ENCODE measurements at places on chromosomes 4 and X. TPM values are rescaled to one million over a fixed set of nuclear protein-coding genes. Genes with fewer than 3 reads are reported as not detected.

SASH3 gene
- total RNA-seq, result 4.2 TPM

DNA sequence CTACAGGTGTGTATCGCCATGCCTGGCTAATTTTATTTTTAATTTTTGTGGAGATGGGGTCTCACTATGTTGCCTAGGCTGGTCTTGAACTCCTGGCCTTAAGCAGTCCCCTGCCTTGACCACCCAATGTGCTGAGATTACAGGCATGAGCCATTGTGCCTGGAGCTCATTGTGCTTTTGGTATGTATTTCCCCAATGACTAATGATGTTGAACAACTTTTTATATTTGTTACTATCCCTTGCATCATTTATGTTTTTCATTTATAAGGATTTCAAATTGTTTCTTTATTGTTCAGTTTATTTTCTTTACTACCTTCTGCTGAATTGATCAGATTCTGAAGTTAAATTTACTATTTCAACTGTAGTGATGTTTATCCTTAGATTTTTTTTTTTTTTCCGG lies 199.7 kb downstream of the CEP135 start:
- peak; percentile 4 for DNase-seq

ETDB gene
- not detected for total RNA-seq

- no peak for DNase-seq
Measured at GRCh38 chr4:94135701-94136100, 72.0 kb upstream of the SMARCAD1 start.

HEPH gene
- 84.9 TPM for total RNA-seq

GRCh38 chr4:45346816-45347435 lies 620.6 kb upstream of the GNPDA2 start:
- DNase-seq, result no peak

GRCh38 chr4:114072781-114073180 lies 93.3 kb upstream of the ARSJ start:
- DNase-seq, result no peak

KIAA1210 gene
- not detected for total RNA-seq

DNA sequence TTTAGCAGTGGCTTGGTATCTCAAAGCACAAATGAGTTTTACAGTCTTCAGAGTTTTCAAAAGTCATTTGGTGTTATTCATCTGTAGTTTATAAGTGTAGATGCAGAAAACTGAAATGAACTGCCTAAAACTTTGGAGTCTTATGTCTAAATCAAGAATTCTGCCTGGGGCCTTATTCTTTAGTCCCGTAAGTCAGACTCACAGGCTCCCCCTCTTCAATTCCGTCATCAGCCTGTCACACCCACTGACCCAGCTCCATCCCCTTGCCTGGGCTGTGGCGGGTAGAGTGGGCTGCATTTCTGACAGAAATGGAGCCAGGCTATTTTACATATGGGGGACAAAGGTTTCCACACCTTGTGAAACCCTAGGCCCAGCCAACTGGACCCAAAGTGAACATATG lies 44.3 kb downstream of the TSPAN5 start:
- no peak for DNase-seq

DNA sequence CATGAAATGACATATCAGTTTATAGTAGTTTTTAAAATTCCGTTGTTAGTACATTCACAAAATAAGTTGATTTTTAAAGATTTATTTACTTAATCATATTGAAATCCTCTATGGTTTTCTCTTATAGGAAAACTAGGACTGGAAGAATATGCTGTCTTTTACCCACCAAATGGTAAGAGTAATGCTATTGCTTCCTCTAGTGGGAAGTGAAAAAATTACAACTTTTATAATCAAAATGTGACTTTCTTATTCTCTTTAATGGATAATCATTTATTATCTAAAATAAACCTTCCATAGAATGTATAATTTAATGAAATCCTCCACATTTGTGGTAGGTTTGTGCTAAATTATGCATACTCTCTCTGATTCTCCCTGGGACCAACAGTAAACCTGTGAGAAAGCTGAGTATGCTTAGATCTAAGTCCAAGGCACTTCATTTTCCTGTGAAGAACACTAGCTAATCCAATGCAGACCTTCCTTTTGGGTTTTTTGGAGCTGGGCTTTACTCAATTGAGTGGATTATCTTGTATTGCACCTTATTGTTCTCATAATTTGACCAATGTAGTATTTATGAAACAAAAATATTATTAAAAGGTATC lies 136.2 kb downstream of the TBC1D19 start:
- no peak for DNase-seq

SPIN2A gene
- total RNA-seq, result 0.17 TPM

GRCh38 chr4:118265312-118266144 lies 87.3 kb downstream of the PRSS12 start:
- DNase-seq, result no peak

DNA sequence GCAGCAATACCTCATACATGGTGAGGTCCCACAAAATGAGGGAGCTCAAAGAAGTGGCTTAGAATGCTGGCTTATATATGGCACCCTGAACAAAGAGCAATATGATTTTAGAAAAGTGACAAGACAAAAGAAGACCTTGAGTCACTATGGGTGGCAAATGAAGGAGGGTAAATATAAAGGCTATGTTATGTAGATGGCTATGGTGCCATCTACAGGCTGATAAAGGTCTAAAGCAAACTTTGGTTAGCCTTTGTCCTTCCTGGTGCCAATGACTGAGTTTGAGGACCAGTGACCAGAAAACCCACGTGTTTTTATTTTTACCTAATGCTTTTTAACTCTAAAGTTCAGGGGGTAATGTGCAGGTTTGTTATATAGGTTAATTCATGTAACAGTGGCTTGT lies 151.8 kb downstream of the CCNG2 start:
- no peak for DNase-seq

- DNase-seq, result no peak
Measured at GRCh38 chr4:14428125-14428524, 574.2 kb upstream of the CPEB2 start.

MAGEB2 gene
- not detected for total RNA-seq

ZAR1 gene
- not detected for total RNA-seq

DNA sequence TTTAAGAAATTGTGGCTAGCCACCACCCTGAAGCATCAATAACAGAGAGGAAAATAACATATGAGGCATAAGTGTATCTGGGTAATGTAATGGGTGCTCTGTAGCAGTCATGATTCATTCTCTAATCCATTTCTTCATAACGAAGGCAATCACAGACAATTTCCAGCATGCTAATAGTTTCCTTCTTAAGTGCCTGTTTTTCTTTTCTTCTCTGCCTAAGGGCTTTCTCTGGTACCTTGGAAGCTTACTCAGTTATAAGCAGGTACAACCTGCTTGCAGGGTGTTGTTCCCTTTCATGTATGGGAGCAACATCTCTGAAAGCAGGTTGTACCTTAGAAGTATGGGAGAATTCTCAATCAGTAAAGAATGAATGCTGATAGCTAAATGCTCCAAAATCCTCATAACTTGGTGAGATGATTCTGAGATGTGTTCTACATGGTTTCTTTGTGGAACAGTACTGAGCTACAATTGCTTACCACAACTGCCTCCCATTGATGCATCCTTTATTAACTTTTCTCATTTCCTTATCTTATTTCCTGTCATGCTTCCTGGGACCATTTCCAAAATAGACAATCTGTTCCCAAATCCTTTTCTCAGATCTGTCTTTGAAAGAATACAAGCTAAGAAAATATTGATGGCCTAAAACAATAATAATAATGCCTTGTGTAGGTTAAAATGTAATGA lies 247.6 kb downstream of the PAPSS1 start:
- no peak for DNase-seq

DNA sequence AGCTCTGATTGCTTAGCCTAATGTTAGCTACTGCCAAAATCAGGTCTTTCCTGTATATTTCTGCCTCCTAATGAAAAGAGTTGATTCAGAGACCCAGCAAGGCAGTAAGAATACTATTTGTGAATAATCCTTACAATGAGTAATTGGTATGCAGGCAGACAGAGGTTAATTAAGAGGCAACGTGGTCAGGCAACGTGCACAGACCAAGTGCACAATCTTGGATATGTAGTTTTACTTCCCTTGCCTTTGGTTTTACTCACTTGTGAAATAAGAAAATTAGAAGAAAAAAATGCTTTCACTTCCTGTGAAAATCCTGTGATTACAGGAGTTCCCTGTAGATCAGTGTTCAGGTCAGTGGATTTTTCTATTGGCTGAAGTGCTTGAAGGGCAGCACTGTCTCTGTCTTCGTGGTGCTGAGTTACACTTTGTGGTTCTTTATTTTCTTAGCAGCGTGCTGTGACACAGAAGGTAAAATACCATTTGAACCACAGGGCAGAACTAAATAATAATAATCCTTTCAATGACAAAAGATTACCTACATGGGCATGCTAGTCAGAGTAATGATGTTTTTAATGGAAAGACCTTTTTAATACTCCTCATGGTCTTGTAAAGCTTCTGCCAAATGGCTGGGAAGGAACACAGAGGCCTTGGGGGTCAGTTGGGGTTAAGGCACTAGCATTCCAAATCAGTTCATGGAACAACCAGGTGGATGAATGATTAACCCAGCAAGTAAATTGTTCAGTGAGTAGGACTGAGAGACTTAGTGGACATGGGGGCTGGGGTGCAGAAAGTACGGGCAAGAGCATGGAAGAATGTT lies 430.9 kb downstream of the MAPK10 start:
- DNase-seq, result no peak

RASL11B gene
- total RNA-seq, result 0.83 TPM

GRCh38 chrX:56813318-56813837 lies 84.3 kb downstream of the NBDY start:
- DNase-seq, result no peak

- no peak for DNase-seq
Measured at GRCh38 chrX:153600032-153600373, 1.1 kb upstream of the CCNQ start.

HSD17B13 gene
- 0.80 TPM for total RNA-seq

DNA sequence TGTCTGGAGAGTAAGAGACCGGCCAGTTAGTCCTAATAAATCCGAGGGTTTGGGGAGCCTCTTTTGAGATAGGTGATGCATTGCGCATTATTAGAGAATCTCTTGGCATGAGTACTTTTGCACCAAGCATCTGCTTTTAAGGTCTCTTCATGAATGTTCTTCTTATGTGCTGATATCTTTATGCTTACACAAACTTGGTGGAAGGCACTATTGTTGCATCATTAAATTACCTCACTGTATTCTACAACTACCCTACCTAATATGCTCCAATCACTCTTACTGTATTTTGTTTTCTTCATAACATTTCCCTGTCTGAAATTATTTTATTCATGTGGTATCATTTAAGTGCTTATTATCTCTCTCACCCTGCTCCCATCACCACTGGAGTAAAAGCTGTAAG lies 151.6 kb downstream of the PALLD start:
- DNase-seq, result no peak

RTL9 gene
- not detected for total RNA-seq

BRS3 gene
- total RNA-seq, result not detected

DNA sequence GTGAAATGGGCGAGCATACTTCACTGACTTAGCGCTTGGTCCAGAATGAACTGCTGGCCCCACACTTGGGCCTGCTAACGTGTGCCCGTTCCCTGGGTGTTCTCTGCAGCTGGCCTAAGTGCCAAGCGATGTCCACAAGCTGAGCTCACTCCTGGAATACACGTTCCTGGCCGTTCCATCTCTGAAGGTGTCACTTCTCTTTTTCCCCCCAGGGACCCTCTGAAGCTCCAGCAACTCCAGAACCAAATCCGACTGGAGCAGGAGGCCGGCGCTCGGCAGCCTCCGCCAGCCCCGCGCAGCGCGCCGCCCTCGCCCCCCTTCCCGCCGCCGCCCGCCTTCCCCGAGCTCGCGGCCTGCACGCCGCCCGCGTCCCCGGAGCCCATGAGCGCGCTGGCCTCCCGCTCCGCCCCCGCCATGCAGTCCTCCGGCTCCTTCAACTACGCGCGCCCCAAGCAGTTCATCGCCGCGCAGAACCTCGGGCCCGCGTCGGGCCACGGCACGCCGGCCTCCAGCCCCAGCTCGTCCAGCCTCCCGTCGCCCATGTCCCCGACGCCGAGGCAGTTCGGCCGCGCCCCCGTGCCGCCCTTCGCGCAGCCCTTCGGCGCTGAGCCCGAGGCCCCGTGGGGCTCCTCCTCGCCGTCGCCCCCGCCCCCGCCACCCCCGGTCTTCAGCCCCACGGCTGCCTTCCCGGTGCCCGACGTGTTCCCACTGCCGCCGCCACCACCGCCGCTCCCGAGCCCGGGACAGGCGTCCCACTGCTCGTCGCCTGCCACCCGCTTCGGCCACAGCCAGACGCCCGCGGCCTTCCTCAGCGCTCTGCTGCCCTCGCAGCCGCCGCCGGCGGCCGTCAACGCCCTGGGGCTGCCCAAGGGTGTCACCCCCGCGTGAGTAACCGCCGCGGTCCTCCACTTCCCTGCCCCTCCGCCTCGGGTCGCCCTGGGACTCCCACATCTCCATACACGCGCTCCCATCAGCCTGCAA lies 132.3 kb downstream of the CBR4 start:
- DNase-seq, result no peak

DNA sequence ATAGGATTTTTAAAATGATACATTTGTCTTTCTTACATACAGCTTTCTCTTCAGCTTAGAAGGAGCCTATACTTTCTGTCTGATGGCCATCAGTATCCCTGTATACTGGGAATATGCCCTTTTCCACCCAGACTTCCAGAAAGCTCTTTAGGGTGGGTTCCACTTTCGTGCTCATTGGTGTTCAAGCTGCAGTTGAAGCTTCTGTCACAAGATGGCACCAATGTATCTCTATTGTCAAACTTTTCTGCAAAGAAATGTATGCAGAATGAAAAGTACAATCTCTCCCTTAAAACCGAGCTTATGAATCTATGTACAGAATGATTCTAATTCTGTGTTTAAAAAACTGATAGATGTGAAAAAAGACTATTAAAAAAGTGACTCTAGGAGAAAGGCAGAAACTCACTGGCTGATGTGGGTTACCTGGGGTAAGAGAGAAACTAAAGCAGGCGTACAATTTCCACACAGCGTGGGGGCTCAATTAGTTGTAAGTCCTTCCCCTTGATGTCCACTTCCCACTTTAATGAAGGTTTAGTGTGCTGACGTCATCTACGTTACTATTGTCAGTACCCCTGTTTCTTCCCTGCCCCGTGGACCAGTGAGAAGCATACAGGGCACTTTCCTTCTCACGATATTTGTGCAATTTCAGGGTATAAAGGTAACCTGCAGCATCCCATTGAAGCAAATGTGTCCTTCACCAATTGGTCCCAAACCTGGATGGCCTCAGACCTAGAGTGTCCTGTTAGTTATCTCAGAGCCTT lies 57.3 kb upstream of the TCEAL2 start:
- DNase-seq, result no peak

GRCh38 chrX:138946926-138947325 lies 235.4 kb upstream of the FGF13 start:
- no peak for DNase-seq

- DNase-seq, result no peak
Measured at GRCh38 chr4:57211131-57211530, 100.9 kb upstream of the IGFBP7 start.

Measured in esophagus muscularis mucosa (tissue), 4 donors.